ENCODE measurements at places on chromosomes 7 and 10.

GRCh38 chr7:131161103-131161502, 166.6 kb upstream of the MKLN1 start:
- DNase-seq: no peak

- DNase-seq: no peak
Observed at GRCh38 chr10:133349160-133349568, 2.0 kb downstream of the PRAP1 start.

DNA sequence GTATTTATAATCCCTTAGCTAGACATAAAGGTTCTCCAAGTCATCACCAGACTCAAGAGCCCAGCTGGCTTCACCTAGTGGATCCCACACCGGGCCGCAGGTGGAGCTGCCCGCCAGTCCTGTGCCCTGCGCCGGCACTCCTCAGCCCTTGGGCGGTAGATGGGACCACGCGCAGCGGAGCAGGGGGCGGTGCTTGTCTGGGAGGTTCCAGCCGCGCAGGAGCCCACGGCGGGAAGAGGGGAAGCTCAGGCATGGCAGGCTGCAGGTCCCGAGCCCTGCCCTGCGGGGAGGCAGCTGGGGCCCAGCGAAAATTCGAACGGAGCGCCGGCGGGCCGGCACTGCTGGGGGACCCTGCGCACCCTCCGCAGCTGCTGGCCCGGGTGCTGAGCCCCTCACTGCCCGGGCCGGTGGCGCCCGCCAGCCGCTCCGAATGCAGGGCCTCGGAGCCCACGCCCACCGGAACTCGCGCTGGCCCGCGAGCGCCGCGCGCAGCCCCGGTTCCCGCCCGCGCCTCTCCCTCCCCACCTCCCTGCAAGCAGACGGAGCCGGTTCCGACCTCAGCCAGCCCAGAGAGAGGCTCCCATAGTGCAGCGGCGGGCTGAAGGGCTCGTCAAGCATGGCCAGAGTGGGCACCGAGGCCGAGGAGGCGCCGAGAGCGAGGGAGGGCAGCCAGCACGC, 675.6 kb downstream of the REEP3 start:
- no peak for DNase-seq

DNA sequence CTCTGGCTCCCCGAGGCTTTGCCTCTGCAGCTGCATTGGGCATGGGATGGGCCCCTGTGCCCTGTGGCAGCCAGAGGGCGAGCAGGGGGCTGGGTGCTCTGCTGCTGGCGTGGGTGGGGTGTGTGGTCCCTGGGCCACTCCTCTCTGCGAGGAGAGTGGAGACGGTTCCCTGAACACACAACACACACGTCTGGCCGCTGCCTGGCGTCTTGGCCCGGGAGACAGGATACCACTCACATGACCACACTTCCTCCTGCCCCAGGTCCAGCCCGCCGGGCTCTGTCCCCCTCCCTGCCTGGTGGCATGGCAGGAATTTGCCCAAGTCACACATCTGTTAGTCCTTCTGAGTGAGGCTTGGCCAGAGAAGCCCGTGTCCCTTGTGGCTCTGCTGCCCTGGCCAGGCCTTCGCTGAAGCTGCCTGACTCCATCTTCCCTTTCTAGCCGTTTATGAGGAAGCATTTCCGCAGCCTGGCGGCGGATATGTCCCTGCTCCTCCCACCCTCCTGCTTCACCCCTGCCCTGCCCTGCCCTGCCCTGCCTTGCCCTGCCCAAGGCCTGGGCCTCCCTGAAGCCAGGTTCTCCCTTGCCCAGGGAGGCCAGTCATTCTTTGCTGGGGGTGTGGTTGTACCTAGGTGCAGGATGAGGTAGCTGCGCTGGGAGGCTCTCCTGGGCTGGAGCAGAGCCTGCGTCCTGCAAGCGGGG, 3.0 kb downstream of the BRI3 start:
- DNase-seq: peak; percentile 80

DNA sequence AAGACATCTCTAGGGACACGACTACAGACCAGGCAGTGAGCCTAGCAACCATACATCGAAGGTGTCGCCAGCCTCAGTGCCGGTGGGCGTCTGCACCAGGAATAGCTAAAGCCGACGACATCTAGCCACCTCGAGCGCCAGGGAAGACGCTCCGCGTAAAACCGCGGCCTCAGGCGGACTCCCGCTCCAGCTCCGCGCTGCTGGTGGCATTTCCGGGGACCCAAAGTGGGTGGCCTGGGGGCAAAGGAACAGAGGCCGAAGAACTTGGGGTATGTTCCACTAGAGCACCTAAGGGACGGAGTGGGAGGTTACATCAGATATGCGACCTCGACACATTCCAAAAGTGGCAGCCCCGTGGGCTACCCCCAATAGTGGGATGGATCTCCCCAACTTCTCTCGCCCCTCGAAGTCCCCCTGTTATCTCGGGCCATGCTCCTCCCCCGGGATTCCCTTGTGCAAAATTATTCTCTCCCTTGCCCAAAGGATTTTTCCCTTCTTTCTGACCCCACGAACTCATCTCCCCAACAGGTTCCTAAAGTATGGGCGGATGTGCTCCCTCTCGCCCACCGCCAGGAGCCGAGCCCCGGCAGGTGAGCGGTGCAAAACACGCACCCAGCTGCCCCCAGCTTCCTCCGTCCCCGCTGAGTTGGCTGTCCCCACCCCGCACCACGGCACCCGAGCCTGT, 1.2 kb downstream of the KCNMA1 start:
- DNase-seq: no peak

DNA sequence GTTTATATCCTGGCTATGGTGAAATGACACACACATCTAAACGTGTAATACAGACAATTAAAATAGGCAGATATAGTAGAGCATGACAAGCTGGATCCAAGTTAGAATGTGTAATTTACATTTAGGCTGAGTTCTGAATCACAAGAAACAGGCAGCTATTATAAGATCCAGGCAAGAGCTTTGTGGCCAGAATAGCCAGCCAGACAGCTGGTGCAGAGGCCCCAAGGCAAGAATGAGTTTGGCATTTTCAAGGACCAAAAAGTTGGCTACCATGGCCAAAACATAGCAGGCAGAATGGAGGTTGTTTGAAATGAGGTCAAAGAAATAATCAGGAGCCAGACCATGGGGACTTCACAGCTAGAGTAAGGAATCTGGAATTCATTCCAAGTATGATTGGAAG, 281.7 kb downstream of the MTERF1 start:
- no peak for DNase-seq

GRCh38 chr7:151060113-151060415, 675 bp downstream of the SLC4A2 start:
- no peak for DNase-seq

DNA sequence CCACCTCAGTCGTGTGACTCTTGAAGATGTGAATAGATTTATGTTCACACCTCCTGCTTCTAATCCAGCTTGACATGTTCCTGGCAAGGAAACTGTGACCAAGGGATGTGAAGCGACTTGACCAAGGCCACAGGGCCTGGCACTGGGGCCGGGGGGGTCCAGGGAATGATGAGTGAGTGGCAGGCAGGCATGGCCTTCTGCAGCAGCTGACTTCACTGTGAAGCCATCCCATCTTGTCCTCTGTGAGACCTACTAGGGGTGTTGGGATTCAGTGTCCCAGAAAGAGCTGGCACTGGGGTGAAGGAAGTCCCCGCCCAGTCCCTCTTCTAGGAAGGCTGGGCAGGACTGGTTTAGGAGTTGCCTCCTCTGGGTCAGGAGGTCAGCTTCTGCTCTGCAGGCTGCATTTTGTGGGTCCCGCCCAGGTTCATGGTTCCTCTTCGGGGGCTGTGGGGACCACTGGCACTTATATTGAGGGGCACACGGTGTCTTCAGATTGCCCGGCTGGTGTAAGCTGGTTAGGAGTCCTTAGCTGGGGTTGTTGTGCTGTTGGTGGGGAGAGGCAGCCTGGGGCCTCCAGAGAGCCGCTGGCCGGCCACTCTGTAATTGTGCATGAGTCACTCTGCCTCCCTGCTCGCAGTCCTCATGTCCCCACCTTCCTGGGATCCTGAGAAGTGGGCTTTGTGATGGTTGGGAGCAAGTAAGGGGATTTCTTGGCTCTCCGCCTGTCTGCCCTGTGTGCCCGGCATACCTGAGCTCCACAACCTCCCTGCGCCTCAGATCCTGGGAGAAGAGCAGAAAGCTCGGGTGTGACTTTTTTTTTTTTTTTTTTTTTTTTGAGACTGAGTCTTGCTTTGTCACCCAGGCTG, 11.0 kb downstream of the ZMIZ1 start:
- DNase-seq: peak; percentile 47

DNA sequence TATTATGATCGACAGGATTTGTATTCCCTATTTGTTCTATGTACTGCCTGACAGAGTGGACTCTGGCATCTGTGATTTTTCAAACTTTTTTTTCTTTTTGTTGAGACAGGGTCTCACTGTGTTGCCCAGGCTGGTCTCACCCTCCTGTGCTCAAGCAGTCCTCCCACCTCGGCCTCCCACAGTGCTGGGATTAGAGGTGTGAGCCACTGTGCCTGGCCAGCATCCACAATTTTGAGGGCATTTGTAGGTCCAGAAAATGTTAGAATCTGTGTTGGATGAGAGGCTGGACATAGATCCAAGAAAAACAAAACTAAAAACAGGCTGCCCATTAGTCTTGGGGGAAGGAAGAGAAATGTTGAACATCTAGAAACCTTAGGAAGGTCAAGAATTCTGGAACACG, 34.3 kb downstream of the SGPL1 start:
- DNase-seq: no peak

GRCh38 chr10:20281579-20281978, 465.3 kb downstream of the PLXDC2 start:
- no peak for DNase-seq
